NCI-H146 (cell line): ENCODE measurements at places on chromosomes 2 and 18.

- DNase-seq: peak; percentile 51
Observed at GRCh38 chr2:134917360-134917865, 1.2 kb upstream of the CCNT2 start.

DNA sequence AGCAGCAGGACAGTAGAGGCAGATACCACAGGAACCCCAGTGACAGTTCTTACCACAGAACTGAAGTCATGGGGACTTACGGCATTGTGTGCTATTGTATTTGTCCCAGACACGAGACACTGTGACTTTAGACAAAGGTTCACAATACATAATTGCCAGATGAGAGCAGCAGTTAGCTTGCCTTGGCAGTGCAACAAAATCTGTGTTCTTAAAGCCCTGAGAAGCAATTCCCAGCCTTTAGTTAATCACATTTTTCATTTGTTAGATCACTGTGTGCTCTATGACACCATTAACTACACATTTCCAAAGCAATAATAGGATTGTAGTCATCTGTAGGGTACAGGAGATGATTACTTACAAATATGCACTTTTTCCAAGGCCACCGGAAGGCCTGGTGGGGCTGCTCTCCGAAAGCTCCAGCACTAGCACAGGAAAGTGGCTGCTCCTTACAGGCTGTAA lies 97.5 kb upstream of the LDLRAD4 start:
- no peak for DNase-seq

- DNase-seq: no peak
Observed at GRCh38 chr2:38713338-38713737, 37.8 kb downstream of the SRSF7 start.

- no peak for DNase-seq
Observed at GRCh38 chr2:205704127-205704741, 21.9 kb downstream of the NRP2 start.

- DNase-seq: no peak
Observed at GRCh38 chr2:152534460-152535135, 182.7 kb downstream of the PRPF40A start.

- no peak for DNase-seq
Observed at GRCh38 chr2:40653829-40654228, 201.9 kb upstream of the SLC8A1 start.

DNA sequence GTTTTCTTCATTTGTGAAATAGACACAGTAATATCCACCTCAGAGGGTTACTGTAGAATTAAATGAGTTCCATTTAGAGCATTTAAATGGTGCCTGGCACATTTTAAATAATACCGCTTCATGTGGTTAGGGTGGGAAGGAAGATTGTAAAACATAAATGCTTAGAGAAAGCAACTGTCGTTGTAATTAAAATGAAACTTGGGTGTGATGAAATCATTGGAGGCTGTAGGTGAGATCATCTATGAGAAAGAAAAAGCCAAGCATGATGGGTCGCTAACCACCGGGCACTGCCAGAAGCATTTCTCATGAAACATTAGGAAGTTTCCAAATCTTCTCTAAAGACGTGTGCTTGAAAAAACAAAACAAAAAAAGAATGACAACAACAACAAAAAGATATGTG lies 8.2 kb upstream of the SLC39A10 start:
- DNase-seq: no peak

DNA sequence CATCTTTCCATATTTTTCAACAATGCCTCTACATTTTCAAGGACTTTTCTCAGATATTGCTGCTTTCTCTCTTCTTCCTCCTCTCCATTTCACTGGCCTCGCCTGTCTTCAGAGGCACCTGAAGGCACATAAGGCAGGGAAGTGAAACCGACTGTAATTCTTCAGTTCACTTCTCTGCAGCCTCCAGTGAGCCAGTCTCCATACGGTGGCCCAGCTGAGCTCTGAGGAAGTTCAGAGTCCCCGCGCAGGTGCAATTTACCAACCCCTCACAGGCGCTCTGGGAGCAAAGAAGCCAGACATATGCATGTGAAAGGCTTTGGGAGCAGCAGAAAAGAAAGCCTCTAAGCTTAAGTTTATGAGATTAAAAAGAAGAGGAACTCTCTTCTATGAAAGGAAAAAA lies 12.4 kb downstream of the KLHL14 start:
- DNase-seq: no peak

GRCh38 chr2:74578408-74578807 lies 23.9 kb downstream of the DOK1 start:
- DNase-seq: no peak

DNA sequence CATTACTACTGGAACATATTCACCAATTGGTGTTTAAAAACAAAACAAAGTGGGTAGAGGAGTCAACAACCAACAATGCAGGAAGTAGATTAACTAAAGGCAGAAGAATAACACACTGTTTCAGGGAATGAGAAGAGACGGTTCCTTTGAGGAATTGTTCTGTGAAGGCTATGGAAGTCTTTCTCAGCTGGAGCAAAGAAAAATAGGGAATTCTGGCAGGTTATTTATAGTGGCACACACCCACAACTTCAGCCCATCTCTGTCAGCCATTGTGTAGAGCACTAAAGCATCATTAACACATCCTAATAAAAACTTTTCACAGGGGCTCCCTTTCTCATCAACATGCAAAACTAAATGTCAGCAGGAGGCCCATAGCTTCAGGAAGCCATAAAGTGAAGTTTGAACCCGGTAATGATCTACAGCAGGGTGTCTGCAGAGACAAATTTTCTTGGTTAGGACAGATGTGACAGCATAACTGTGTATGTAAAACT lies 113.6 kb downstream of the CDH2 start:
- DNase-seq: no peak

- no peak for DNase-seq
Observed at GRCh38 chr18:77223221-77223639, 26.4 kb upstream of the GALR1 start.

GRCh38 chr2:241795021-241795999 lies 13.7 kb upstream of the NEU4 start:
- no peak for DNase-seq

- peak; percentile 37 for DNase-seq
Observed at GRCh38 chr2:39730685-39731302, 48.3 kb downstream of the THUMPD2 start.

- DNase-seq: no peak
Observed at GRCh38 chr18:75127143-75128021, 81.6 kb downstream of the PTGR3 start.

DNA sequence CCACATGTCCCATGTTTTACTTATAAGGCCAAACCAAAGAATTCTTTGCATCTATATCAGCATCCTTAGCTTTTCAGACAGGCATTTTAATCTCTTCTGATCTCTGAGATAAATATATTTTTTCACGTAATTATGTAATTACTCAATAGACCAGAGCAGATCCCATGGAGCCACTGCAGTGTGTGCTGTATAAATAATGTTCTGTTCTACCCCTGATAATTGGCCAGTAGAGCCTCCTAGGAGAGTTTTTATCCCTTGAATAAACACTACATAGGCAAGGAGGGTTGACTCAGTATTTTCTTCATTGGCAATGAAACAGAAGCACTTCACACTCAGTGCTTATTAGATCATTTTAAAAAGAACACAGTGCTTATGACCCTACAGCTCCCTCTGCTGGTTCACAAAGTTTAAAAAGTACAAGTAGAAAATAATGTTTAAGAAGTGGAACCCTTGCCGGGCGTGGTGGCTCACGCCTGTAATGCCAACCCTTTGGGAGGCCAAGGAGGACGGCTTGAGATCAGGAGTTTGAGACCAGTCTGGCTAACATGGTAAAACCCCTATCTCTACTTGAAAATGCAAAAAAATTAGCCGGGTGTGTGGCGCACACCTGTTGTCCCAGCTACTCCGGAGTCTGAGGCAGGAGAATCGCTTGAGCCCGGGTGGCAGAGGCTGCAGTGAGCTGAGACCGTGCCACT lies 91.9 kb downstream of the PPP1R1C start:
- DNase-seq: peak; percentile 90

GRCh38 chr18:26327062-26327461 lies 100.8 kb downstream of the TAF4B start:
- DNase-seq: no peak

- no peak for DNase-seq
Observed at GRCh38 chr2:10332402-10333246, 29.9 kb downstream of the HPCAL1 start.

DNA sequence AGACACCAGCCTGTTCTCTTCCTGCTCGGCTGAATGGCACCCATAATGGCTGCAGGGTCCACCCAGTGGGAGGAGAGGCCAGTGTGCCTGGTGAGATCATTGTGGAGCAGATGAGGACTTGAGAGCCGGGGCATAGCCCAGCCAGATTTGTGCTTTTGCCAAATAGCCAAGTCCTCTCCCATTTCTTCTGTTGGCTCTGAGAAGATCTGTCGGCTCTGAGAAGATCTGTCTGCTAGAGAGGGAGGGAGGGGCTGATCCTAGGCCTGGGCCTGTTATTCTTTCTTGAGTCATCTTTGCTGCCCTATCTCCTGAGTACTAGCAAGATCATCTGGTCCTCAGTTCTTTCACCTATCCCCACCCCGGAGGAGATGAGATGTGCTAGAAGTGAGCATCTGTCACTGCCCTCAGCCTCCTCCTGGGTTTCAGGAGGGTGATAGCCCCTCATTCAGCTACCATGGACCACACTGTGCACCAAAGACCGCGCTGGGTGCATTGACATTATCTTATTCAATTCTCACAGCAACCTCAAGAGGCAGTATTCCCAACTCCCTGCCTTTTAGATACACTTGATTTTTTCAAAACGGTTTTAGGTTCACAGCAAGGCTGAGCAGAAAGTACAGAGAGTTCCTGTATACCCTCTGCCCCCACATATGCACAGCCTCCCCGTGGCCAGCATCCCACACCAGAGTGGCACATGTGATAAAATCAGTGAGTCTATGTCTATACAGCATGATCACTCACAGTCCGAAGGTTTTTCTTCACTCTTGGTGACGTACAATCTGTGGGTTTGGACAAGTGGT lies 98.6 kb downstream of the CAPN13 start:
- no peak for DNase-seq

- DNase-seq: peak; percentile 95
Observed at GRCh38 chr18:66495844-66496243, 108.0 kb downstream of the CDH19 start.

GRCh38 chr2:167142554-167142953 lies 254.3 kb downstream of the XIRP2 start:
- no peak for DNase-seq

DNA sequence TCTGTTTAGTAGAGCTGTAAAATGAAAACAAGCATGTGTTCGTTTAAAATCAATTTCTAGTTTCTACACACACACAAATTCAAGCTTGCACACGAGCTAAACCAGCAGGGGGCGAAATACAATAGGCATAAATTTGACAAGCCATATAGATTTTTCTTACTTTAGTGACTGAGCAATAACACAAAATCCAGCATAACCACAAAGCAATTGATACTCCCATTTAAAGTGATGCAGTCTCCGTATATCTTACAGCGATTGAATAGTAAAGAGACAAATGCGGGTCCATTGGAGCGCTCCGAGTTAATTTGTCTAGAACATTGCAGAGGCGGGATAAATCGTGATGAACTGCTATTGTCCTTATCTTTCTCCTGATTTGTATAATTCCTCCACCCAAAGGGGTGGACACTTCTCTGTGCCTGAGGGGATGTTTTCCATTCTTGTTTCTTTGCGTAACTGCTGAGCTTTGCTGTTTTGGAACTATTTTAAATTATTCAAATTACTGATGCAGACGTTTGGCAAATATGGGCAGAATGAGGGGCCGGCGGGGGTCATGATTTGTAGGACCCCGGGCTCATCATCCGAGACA lies 1.2 kb upstream of the AFTPH start:
- peak; percentile 85 for DNase-seq
